ENCODE measurements at places on chromosomes 3 and 15. TPM values are rescaled to one million over a fixed set of nuclear protein-coding genes. Genes with fewer than 3 reads are reported as not detected.
A peak's percentile ranks its signal among the peaks of the same experiment; 100 is the strongest.

- H3K27ac ChIP-seq = no peak overlapping the region
- H3K4me3 ChIP-seq = no peak overlapping the region
- no peaks in the 10 kb centered on the region for H3K27me3 ChIP-seq
- H3K4me1 ChIP-seq = peaks cover 15% of the 10 kb centered on the region
Observed at GRCh38 chr3:37139567-37140052, 34.8 kb downstream of the LRRFIP2 start.

DNA sequence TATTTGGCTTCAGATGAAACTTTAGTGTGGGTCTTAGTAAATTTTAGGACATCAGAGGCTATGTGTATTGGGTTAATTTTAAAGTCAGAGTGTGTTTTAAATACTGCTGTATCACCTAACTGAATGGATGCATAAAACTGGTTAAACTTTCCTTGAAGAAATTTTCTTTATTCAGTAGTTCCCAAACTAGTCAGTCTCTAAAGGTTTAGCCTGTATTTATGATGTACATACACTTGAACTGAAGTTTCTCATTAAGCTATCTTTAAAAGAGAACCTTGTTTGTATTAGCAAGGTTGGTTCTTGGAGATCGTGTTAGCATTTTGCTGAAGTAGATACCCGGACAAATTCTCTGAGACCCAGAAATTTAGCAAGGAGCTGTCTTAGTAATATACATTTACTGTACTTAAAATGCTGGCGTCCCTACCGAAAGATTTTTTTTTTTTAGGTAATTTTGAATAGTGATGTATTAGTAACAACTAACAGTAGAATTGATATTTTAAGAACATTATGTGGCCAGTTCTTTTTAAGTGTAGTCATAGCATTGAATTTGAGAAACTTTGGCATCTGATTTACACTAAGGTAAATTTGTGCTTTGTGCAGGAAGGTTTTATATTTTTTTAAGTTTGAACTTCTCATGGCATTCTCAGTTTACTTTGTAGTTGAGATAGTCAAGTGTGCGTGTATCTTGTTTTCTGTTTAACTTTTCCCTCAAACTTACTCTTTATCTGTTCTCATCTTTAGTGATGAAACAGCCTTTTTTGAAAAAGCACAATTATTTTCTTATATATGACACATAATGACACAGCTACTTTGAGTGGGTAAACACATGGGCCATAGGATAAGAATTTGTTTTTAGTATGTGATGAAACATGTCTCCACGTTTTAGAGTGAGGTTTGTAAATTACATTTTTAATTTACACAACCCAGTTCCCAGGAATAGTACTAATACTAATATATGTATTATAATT is 2.9 kb downstream of the DIPK2A start:
- no peaks in the 10 kb centered on the region for H3K27me3 ChIP-seq
- peaks cover 61% of the 10 kb centered on the region for H3K4me1 ChIP-seq
- DNase-seq = peak; percentile 39
- peak overlapping the region; percentile 88 for H3K27ac ChIP-seq
- H3K4me3 ChIP-seq = peak overlapping the region; percentile 96

- H3K4me1 ChIP-seq = peaks cover 30% of the 10 kb centered on the region
- H3K27me3 ChIP-seq = no peaks in the 10 kb centered on the region
- H3K27ac ChIP-seq = no peak overlapping the region
- peak; percentile 70 for DNase-seq
Observed at GRCh38 chr15:73684581-73685455, 635 bp downstream of the CD276 start.

GRCh38 chr3:67804089-67804488 is 149.7 kb upstream of the SUCLG2 start:
- DNase-seq = no peak
- H3K27ac ChIP-seq = no peak overlapping the region

DNA sequence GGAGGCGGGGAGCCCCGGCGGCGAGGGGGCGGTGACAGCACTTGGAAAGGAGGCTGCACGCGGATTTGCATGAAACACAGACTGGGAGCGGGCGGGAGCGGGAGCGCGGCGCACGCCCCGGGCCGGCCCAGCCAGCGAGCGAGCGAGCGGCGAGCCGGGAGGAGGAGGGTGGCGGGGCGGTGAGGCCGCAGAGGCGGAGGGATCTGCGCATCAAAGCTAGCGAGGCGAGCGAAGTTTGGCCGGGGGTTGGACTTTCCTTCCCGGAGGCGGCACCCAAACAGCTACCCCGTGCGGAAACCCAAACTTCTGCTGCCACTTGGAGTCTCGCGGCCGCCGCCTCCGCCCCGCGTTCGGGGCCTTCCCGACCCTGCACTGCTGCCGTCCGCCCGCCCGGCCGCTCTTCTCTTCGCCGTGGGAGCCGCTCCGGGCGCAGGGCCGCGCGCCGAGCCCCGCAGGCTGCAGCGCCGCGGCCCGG is at the start of gene SMAD3:
Gene SMAD3 (plus strand): TSS at position 72 of the 475 bp plus-strand sequence. CDS start 553 bp downstream, outside the sequence.
- H3K4me3 ChIP-seq = peak within 1 kb of the TSS; percentile 99
- H3K27ac ChIP-seq = peak within 1 kb of the TSS; percentile 96
- peak; percentile 96 for DNase-seq
- peaks cover 8% of the 10 kb centered on the region for H3K27me3 ChIP-seq

Gene TEX9
- 1.6 TPM for total RNA-seq

Gene LRRC34
- 0.34 TPM for total RNA-seq

Gene CHST14
- total RNA-seq = 30.8 TPM

DNA sequence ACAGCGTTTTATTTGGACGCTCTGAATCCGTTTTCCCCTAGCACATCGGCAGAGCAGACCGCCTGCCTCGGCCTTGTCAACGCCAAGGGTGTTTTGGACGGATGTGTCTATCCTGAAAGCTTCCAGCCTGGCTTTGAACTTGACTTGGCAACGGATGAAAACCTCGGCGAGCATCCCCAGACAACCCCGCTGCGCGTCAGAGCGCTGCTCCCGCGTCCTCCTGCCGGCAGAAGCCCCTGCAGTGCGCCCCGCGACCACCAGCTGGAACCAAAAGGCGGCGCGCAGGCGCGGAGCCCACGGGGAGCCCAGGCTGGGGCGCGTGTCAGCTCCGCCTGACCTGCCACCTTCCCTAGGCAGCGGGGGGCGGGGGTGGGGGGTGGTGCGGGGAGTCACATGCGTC is 26.2 kb upstream of the ARL8B start:
- H3K4me3 ChIP-seq = no peak overlapping the region
- H3K36me3 ChIP-seq = no peaks in the 10 kb centered on the region
- H3K4me1 ChIP-seq = no peaks in the 10 kb centered on the region
- H3K27me3 ChIP-seq = peaks cover 30% of the 10 kb centered on the region
- DNase-seq = no peak

DNA sequence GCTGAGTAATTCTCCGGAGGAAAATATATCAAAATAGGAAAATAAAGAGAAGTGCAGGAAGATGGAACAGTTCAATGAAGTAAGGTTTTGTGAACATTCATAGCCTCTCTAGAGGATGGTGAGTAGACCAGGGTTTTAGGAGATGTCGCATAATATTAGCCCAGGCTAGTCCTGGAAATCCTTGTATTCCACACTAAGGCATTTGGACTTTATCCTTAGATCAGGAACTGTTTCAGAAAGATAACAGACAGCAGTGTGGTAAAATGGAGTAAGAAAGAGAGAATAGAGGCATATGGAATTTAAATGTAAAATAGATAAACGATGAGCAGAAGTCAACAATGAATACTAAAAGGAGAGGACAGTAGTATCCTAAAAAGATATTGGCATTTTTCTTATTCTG is 12.1 kb downstream of the COPB2 start:
- H3K4me3 ChIP-seq = no peak overlapping the region
- H3K27me3 ChIP-seq = no peaks in the 10 kb centered on the region
- no peak for DNase-seq
- H3K36me3 ChIP-seq = peaks cover 59% of the 10 kb centered on the region

- no peak overlapping the region for H3K27ac ChIP-seq
- no peak overlapping the region for H3K4me3 ChIP-seq
Observed at GRCh38 chr15:42150219-42150970, 6.0 kb downstream of the PLA2G4F start.

Gene SLC26A6
- 17.9 TPM for total RNA-seq

DNA sequence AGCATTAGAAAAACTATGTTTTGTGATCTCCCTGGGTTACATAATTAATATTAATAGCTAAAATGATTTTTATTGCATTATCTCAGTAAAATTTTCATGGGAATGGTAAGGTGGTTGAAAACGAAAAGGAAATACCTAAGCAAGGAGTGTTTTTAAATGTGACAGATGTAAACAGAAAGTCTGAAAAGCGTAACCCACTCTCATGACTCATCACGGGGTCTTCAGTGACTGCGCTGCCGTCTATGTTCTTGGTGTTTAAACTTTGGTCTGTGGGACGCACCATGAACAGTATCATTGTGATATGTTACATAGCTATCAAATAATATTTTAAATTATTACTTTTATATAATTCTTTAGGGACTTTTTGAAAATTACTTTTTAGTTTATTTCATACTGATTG is 19.8 kb downstream of the LRCH3 start:
- H3K27ac ChIP-seq = no peak overlapping the region
- DNase-seq = no peak
- H3K27me3 ChIP-seq = no peaks in the 10 kb centered on the region
- H3K4me1 ChIP-seq = peaks cover 65% of the 10 kb centered on the region
- peaks cover 12% of the 10 kb centered on the region for H3K36me3 ChIP-seq

- H3K4me3 ChIP-seq = peak overlapping the region; percentile 56
- H3K36me3 ChIP-seq = peaks cover 4% of the 10 kb centered on the region
- H3K27ac ChIP-seq = peak overlapping the region; percentile 75
- no peaks in the 10 kb centered on the region for H3K27me3 ChIP-seq
Observed at GRCh38 chr15:52730173-52730572, 51.0 kb upstream of the ATOSA start.

GRCh38 chr3:127152684-127153505 is 40.0 kb upstream of the PRR23E start:
- no peak overlapping the region for H3K4me3 ChIP-seq
- peaks cover 4% of the 10 kb centered on the region for H3K27me3 ChIP-seq
- H3K4me1 ChIP-seq = peaks cover 12% of the 10 kb centered on the region
- no peak for DNase-seq
- no peak overlapping the region for H3K27ac ChIP-seq

DNA sequence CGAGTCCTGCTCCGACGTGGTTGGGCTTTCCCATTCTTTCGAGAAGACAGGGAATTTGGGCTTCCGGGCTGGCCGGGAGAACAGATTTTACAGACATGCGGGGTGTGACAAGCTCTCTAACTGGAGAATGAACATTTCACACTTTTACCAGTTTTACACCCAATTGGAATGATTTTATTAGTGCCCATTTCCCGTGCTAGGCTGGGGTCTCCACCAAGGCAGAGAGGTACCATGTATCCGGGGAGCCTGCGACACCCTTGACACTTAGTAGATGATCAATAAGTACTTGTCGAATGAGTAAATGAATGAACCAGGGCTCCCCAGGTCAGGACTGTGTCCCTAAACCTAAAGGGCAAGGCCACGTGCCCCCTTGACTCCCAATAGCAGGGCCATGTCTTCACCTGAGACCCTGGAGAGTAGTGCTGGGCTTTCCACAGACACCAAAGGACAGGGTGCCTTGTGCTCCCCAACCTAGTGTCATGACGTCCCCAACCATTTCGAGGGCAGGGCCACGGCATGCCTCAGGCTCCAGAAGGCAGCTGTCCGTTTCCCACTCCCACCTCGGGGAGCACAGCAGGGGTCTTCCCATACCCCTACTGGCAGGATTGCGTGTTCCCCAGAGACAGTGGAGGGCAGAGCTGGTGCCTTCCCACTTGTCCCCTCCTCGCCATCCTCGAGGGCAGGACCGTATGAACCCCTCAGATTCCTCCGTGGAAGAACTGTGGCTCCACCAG is 679 bp upstream of the MYD88 start:
- peak overlapping the region; percentile 93 for H3K27ac ChIP-seq
- H3K4me3 ChIP-seq = peak overlapping the region; percentile 97
- peaks cover 56% of the 10 kb centered on the region for H3K4me1 ChIP-seq
- H3K36me3 ChIP-seq = peaks cover 12% of the 10 kb centered on the region
- peaks cover 1% of the 10 kb centered on the region for H3K27me3 ChIP-seq

DNA sequence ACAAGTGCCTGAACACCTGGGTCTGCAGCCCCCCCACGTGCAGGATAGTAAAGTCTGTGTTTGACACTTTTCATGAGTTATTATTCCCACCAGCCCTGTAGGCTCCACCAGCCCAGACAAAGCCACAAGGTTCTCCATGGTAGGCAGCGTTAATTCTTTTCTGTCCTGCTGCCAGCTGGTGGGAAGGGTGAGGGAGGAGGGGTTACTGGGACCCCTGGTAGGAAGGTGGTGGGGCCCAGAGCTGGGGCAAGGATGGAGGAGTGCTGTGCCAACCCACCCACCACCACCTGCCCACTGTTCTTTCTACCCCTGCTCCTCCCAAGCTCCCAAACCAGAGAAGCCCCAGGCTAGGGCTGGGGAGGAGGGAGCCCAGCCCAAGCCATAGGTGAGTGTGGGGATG is 20.8 kb upstream of the SEMA3F start:
- no peaks in the 10 kb centered on the region for H3K36me3 ChIP-seq
- H3K4me1 ChIP-seq = peaks cover 14% of the 10 kb centered on the region
- no peak for DNase-seq
- H3K27me3 ChIP-seq = peaks cover 20% of the 10 kb centered on the region
- H3K27ac ChIP-seq = no peak overlapping the region

DNA sequence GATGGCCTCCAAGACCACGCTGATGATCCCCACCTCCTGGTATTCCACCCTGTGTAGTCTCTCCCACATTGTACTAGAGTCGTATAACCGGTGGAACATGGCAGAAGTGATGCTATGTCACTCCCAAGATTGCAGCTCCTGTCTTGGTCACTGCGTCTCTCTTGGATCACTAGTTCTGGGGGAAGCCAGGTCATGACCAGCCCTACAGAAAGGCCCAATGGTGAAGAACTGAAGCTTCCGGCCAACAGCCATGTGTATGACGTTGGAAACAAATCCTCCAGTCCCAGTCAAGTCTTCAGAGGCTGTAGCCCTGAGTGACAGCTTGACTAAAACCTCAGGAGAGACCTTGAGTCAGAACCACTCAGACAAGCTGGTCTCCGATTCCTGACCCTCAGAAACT is 61.9 kb upstream of the FNDC3B start:
- no peak overlapping the region for H3K27ac ChIP-seq
- H3K4me1 ChIP-seq = peaks cover 5% of the 10 kb centered on the region
- no peak for DNase-seq
- H3K4me3 ChIP-seq = no peak overlapping the region

DNA sequence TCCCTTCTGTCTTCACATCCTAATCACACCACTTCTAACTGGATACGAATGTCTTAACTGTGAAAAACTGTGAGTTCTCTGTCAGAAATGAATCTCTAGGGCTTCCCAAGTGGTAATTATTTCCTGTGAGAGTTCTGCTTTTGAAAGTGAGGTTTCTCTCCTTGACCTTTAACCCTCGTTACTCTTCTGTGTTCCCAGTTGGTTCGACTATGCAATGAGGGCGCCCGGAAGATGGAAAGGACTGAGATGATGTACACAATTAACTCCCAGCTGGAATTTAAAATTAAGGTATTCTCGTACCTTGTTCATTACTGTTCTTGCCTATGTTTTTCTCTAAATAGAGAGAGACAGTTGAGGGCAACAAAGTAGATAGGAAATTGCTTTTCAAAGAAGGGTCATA is 96.5 kb downstream of the ARHGEF26 start:
- no peaks in the 10 kb centered on the region for H3K36me3 ChIP-seq
- H3K4me3 ChIP-seq = no peak overlapping the region
- no peak for DNase-seq

- peaks cover 31% of the 10 kb centered on the region for H3K4me1 ChIP-seq
- no peak for DNase-seq
- peak overlapping the region; percentile 50 for H3K27ac ChIP-seq
- H3K27me3 ChIP-seq = peaks cover 4% of the 10 kb centered on the region
- H3K4me3 ChIP-seq = no peak overlapping the region
Observed at GRCh38 chr3:129549805-129550204, 6.8 kb downstream of the H1-8 start.

GRCh38 chr3:154085799-154086198 is 35.4 kb upstream of the ARHGEF26 start:
- H3K4me1 ChIP-seq = no peaks in the 10 kb centered on the region
- H3K27ac ChIP-seq = no peak overlapping the region
- H3K4me3 ChIP-seq = no peak overlapping the region
- no peaks in the 10 kb centered on the region for H3K36me3 ChIP-seq
- H3K27me3 ChIP-seq = peaks cover 1% of the 10 kb centered on the region

Data from HFFc6 (cell line).